Stimulated activated CD4-positive, alpha-beta T cell treated with anti-CD3 and anti-CD28 coated beads, TNF-alpha, amount 100 ng/mL, for 4 hours (primary cell): ENCODE measurements at places on chromosomes 1 and 21.

DNA sequence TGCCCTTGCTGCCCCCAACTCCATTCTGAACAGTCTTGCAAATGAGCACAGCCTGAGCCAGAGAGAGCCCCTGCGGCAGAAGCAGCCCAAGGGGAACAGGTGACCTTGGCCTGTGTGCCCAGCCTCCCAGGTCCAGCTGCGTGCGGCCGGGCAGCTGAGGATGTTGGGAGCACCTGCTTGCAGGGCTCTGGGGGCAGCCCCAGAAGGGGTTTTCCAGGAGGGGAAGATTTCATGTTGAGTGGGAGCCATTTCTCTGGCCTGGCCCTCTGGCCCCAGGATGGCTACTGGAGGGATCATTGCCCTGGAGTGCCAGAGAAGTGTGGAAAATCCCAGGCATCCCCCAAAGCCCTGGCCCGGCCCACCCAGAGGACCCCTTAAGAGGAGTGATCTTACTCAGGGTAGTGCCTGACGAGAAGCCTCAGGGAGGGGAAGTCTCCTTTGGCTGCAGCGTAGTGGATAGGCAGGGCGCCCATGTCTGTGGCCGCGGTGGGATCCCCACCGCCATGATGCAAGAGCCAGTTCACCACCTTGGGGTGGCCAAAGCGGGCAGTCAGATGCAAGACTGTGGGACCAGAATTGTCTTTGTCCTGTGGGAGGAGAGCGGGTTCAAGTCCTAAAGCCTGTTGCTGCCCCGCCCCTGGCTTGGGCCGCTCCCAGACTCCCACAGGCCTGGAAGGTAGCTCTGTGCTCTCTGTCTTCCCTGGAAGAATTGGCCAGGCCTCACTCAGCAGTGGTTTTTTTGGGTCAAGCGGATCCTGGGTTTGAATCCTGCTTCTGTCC lies 20.6 kb upstream of the RNU1-4 start:
- DNase-seq, result no peak

- DNase-seq, result no peak
Observed at GRCh38 chr21:28927130-28927529, 65.5 kb downstream of the LTN1 start.

DNA sequence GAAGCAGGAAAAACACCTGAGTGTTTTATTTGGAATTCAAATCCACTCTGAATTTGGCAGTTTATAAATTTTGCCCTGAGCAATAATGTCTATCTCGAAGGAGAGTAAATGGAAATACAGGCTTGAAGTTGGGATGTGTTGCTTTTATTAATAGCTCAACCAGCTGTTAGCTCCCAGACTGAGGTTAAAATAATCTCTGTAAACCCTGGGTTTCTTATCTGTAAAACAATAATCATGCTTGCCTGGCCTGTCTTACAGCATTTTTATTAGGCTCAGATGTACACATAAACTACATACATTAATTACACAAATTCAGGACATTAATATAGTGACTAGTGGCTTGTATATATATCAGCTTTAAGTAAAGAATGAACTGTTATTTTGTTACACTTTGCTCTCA lies 148.5 kb downstream of the GALNT2 start:
- no peak for DNase-seq

GRCh38 chr1:19764848-19765247 lies 34.9 kb downstream of the TMCO4 start:
- DNase-seq, result no peak

DNA sequence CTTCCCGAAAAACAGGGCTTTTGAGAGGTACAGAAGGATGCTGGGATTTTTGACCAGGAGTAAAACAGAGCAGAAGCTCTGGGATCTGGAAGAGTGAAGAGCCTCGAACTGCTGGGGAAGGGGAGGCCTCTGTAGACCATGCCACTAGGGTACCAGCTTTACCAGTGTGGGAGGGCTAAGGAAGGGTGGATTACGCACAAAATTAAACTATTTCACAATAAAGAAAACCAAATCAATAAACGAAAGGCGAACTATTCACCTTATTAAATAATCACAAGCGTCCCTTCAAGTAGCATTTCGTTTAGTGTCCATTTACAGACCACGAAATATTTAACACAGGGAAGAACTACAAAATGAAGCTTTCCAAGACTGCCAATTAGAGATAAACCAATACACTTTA lies 723 bp downstream of the CZIB start:
- no peak for DNase-seq

- DNase-seq, result no peak
Observed at GRCh38 chr1:162740755-162741154, 49.7 kb upstream of the HSD17B7 start.

- DNase-seq, result no peak
Observed at GRCh38 chr21:30676737-30677136, 34.1 kb downstream of the KRTAP20-3 start.

GRCh38 chr21:43797925-43798715 lies 8.7 kb downstream of the RRP1 start:
- no peak for DNase-seq

GRCh38 chr1:169630006-169630405 lies at the start of gene SELP:
Gene SELP, minus strand, starts transcription at chr1:169630124. Its CDS starts 50 bp downstream, at chr1:169630074.
- DNase-seq, result no peak

- DNase-seq, result no peak
Observed at GRCh38 chr1:25427696-25428095, 3.0 kb upstream of the MACO1 start.

DNA sequence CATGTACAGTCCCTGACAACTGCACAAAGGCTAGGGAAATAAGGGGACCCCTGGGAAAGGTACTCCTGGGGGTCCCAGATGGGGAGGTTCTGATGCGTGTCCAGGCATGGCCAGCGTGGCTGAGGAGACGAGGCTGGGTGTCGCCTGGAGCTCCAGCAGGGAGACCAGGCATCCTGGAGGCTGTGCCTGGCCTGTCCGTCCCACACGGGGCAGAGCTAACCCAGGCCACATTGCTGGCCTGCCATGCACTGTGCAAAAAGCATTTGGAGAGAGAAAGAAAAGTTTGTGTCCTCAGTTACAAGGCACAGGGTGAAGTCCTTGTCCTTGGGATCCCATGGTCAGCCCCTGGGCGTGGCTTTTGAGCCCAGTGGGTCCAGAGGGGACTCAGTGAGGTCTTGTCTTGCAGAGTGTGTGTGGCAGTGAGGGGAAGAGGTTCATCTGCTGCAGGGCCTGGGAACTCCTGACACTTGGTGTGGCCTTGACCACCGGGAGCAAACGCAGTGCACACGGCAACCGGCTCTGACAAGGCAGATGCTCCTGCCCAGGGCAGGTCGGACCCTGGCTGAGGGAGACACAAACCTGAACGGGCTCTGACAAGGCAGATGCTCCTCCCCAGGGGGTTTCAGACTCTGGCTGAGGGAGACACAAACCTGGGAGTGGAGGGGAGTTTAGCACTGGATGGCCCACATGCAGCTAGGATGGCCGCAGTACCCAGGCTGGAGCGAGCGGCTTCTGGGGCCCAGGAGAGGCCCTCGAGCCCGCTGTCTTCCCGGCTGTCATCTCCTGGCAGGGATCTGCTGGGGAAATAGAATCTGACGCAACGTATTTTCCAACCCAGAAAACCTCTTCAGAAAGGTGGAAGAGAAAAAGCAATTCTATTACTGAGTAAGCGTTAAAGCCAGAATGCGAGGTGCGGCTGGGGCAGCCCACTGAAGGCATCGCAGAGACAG lies 37.3 kb upstream of the COL18A1 start:
- DNase-seq, result no peak
